DMS79 (cell line): ENCODE measurements at places on chromosomes 2 and 18.
A peak's percentile ranks its signal among the peaks of the same experiment; 100 is the strongest.

GRCh38 chr2:221551864-221552263, 20.2 kb downstream of the EPHA4 start:
- DNase-seq = no peak

DNA sequence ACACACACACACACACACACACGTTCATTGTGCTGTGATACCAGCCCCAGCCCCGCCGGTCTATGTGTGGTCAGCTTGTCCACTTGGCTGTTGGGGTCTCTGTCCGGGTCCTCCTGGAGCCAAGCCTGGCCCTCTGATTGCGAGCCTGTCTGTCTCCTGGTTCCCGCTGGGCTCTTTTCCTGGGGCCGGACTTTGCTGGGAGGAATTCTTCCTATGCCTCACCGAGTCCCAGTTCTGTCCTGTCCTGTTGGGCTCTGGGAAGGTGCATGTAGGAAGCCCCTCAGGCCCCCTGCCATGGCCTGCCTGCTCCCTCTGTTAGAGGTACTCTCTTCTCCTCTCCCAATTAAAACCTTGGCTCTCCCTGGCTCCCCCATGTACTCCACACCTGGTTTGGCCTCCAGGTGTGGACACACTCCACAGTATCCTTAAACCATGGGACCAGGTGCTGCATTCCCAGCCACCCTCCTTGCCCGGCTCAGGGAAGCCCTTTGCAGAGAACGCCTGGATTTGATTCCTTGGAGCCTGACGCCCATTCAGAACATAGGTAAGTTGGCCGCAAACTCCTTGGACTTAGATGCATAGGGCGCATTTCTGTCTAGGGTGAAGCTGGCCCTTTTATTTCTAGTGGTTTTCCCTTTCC, 42.3 kb downstream of the CABLES1 start:
- no peak for DNase-seq

GRCh38 chr2:218898109-218898878, 17.6 kb downstream of the WNT10A start:
- peak; percentile 11 for DNase-seq

- no peak for DNase-seq
Measured at GRCh38 chr2:3202926-3203325, 174.7 kb downstream of the EIPR1 start.

DNA sequence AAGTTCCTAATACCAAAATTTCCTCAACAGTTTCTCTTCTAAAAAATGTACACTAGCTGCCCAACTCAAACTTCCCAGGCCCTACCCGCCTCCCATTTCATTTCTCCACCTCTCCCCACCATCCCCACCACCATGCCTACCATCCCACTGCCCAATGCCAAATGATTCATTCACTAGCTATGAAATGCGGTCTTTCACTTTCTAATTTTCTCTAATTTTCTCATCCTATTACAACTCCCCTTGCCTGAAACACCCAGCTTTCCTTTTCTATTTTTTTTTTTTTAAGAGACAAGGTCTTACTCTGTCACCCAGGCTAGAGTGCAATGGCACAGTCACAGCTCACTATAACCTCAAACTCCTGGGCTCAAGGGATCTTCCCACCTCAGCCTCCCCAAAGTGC, 38.4 kb downstream of the KIDINS220 start:
- DNase-seq = no peak

DNA sequence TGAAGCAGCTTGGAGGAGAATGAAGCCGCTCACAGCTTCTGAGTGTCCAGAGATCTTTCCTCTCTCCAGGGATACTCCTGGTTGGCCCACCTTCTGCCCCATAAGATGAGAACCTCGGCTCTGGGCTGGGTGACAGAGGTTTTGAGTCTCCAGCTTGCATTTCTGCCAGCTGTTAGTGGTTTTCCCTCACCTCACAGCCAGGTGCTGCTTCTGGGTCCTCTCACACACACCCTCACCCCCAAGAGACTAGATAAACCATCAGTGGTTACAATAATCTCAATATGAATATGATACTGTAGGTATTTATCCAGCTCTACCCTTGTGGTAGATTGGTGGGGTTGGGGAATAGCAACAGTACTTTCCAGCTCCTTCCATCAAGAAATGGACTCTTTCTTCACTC, 161.7 kb upstream of the SIX3 start:
- no peak for DNase-seq

DNA sequence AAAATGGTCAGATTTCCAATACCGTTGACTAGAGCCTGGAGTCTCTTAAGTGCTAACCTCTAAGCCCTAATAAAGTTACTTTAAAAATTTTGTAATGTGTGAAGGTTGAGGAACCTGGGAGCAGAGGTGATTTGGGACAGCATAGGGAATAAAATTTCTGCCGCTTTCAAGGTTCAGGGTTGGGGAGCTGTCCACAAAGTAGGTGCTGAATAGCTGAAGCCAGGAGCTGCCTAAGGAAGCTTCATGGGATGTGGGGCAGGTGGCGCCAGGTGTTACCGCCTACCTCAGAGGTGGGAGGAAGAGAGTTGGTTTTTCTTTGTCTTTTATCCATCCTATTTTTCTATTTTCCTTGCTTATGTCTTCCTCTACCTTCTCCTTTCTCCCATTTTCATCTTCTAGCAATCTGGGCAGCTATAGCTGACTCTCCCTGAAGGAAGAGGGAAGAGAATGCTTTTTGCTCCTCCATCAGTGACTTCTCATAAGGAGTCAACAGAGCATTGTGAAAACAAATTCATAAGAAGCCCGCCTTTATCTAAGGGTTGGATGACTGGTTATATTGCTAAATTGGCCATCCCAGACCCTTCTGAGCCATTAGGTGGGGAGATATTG, 178.7 kb downstream of the CLIP4 start:
- DNase-seq = no peak

- DNase-seq = no peak
Measured at GRCh38 chr2:65489269-65489668, 56.9 kb upstream of the SPRED2 start.

DNA sequence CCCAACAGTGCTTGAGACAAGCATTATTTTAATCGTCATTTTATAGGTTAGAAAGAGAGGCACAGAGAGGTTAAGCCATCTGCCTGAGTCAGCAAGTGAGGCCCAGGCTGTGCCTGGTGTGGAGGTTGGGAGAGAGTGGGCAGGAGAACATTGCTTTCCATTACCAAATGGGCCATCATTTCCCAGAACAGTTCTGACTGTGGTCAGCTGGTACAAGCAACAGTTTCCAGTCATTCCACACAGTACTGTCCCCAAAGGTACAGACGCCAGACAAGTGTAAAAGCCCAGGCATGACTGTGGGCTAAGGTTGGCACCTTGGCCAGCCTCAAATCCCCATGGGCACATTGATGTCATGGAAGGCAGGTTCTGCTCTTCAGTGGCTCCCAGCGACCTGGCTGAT, 98.2 kb upstream of the LCLAT1 start:
- DNase-seq = no peak
